ENCODE measurements at places on chromosomes 16 and 17. TPM values are rescaled to one million over a fixed set of nuclear protein-coding genes. Genes with fewer than 3 reads are reported as not detected.

GRCh38 chr16:84947996-84948850 lies 63.1 kb downstream of the ZDHHC7 start:
- ATAC-seq, result no peak

- ATAC-seq, result no peak
Observed at GRCh38 chr17:40895106-40895730, 10.2 kb upstream of the KRT20 start.

ITGA3 gene
- total RNA-seq, result 22.2 TPM

DNA sequence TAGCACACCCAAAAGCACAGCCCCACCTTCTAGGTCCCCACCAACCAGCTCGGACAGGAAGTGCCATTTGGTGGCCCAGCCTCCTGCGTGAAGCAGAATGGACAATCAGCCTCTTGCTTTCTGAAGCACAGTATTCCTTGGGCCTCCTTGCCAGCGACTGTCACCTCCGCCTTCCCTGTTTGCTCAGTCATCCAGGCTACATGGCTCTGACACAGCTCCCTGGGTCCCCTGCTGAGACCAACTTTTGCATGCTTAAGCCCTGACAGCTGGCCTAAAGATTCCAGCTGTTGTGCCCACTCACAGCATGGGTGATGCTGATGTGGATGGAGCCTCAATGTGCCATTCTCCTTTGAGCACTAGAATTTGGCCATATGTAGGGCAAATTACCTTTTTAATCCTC lies 4.5 kb upstream of the CACNG5 start:
- ATAC-seq, result no peak

Data from activated T-helper 17 cell treated with anti-CD3 and anti-CD28 coated beads, Interleukin-2, amount 50 U/mL, for 72 hours (primary cell).